Bladder microvascular endothelial cell (primary cell): ENCODE measurements at places on chromosomes 16 and 17. TPM values are rescaled to one million over a fixed set of nuclear protein-coding genes. Genes with fewer than 3 reads are reported as not detected.

CCL4L2 gene
- total RNA-seq, result not detected in 2 replicates

FOXO3B gene
- 1.3 and 2.0 TPM in 2 replicates for total RNA-seq

KREMEN2 gene
- total RNA-seq, result not detected in 2 replicates

CAPNS2 gene
- 0.81 and 2.2 TPM in 2 replicates for total RNA-seq

ZPBP2 gene
- total RNA-seq, result not detected in 2 replicates

IRX5 gene
- total RNA-seq, result 0.16 and 0.63 TPM in 2 replicates

NPIPA7 gene
- total RNA-seq, result 0.81 and 1.7 TPM in 2 replicates

SPNS3 gene
- 0.49 and 1.1 TPM in 2 replicates for total RNA-seq

KCNJ2 gene
- total RNA-seq, result 7.7 and 15.1 TPM in 2 replicates

AANAT gene
- not detected in 2 replicates for total RNA-seq

HSPB9 gene
- not detected in 2 replicates for total RNA-seq

TTLL6 gene
- 0.06 TPM in 1 of 2 replicates, not detected in the other for total RNA-seq

KRTAP1-1 gene
- not detected in 2 replicates for total RNA-seq

PLXDC1 gene
- 0.06 and 0.16 TPM in 2 replicates for total RNA-seq
